ENCODE measurements at places on chromosomes 3 and 15. TPM values are rescaled to one million over a fixed set of nuclear protein-coding genes. Genes with fewer than 3 reads are reported as not detected.

The MESP2 gene
- total RNA-seq = not detected

The GOLGA8G gene
- not detected for total RNA-seq

The CHRM5 gene
- not detected for total RNA-seq

The TTLL3 gene
- total RNA-seq = 46.7 TPM

The ALDH1A3 gene
- total RNA-seq = not detected

The IL5RA gene
- not detected for total RNA-seq

The SLC12A1 gene
- total RNA-seq = not detected

The LRRC3B gene
- not detected for total RNA-seq

The TNFSF10 gene
- total RNA-seq = 362 TPM

The CERS3 gene
- total RNA-seq = 0.71 TPM

The TRH gene
- total RNA-seq = not detected

The PRTG gene
- total RNA-seq = not detected

The SSR3 gene
- total RNA-seq = 164 TPM

The WDR93 gene
- total RNA-seq = not detected

The SKOR1 gene
- total RNA-seq = 0.22 TPM

The THSD4 gene
- total RNA-seq = not detected

The PARP14 gene
- 152 TPM for total RNA-seq

The GRIP2 gene
- 0.10 TPM for total RNA-seq

The ACTRT3 gene
- total RNA-seq = 0.59 TPM

The RASGRP1 gene
- 224 TPM for total RNA-seq

The IGDCC3 gene
- total RNA-seq = not detected

The ALS2CL gene
- total RNA-seq = 1.9 TPM

The ERICH6 gene
- total RNA-seq = not detected
